ENCODE measurements at places on chromosomes 2 and 18.

DNA sequence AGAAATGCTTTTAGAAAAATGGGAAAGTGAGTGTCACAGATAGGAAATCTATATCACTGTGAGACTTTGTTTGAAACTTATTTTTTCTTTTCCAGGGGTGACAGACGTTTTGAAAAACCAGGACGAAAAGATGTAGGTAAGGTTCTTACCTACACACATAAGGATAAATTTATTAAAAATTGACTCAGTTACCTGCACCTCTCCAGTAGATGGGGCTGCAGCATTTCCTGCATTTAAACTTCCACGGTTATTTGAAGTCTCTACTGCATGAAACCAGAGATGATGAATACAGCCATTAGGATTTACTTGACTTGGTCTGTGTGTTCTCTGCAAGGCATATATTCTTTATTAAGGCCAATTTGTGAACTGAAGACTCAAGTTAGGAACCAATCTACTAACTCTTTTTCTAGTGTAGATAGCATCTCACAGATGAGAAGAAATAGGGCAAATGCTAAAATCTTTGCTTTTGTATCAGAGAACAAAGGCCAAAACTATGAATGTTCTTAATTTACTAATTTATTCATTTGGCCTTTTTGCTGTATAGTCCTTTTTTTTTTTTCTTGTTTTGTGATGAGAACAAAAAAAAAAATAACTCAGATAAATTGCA is 15.0 kb downstream of the KCNJ13 start:
- H3K27ac ChIP-seq, result no peak overlapping the region
- peaks cover 66% of the 10 kb centered on the region for H3K36me3 ChIP-seq
- no peaks in the 10 kb centered on the region for H3K4me1 ChIP-seq
- no peak overlapping the region for H3K4me3 ChIP-seq
- no peak for DNase-seq

GRCh38 chr2:21067125-21067524 is 23.3 kb upstream of the APOB start:
- H3K4me1 ChIP-seq, result no peaks in the 10 kb centered on the region
- no peak for DNase-seq
- no peak overlapping the region for H3K4me3 ChIP-seq
- no peak overlapping the region for H3K27ac ChIP-seq
- no peaks in the 10 kb centered on the region for H3K27me3 ChIP-seq

- H3K4me3 ChIP-seq, result no peak overlapping the region
- no peaks in the 10 kb centered on the region for H3K27me3 ChIP-seq
- no peak overlapping the region for H3K27ac ChIP-seq
- H3K4me1 ChIP-seq, result peaks cover 10% of the 10 kb centered on the region
- DNase-seq, result no peak
Observed at GRCh38 chr18:45666520-45666919, 51.2 kb downstream of the SLC14A2 start.

GRCh38 chr2:64461271-64462058 is 7.5 kb downstream of the LGALSL start:
- no peaks in the 10 kb centered on the region for H3K4me1 ChIP-seq
- H3K4me3 ChIP-seq, result no peak overlapping the region
- H3K27me3 ChIP-seq, result no peaks in the 10 kb centered on the region
- peaks cover 3% of the 10 kb centered on the region for H3K36me3 ChIP-seq

GRCh38 chr2:42721898-42722297 is 42.0 kb downstream of the OXER1 start:
- no peaks in the 10 kb centered on the region for H3K36me3 ChIP-seq
- no peaks in the 10 kb centered on the region for H3K27me3 ChIP-seq
- no peak for DNase-seq

DNA sequence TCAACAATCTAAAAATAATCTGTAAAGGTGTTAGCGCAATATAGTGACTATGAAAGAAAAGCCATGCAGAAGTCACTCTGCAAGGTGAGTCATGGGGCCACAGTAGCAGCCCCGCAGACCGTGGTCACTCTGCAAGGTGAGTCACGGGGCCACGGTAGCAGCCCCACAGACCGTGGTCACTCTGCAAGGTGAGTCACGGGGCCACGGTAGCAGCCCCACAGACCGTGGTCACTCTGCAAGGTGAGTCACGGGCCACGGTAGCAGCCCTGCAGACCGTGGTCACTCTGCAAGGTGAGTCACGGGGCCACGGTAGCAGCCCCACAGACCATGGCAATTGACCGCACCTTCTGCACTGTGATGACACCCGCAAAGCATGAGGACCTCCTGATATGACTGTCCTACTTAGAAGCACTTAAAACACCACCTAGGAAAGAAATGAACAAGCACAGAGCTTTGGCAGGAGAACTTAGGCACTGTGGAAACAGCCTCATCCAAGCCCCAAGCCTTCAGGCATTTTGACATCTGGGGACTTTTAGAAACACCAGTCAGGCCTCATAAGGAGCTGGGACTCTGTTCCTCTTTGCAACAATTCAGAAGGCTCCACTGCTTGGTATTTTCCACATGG is 70.1 kb downstream of the LDLRAD4 start:
- no peaks in the 10 kb centered on the region for H3K4me1 ChIP-seq
- no peaks in the 10 kb centered on the region for H3K36me3 ChIP-seq
- H3K4me3 ChIP-seq, result no peak overlapping the region
- H3K27ac ChIP-seq, result no peak overlapping the region
- no peak for DNase-seq
- H3K27me3 ChIP-seq, result 0 out of 2 replicates have a peak, but pooled peaks cover 5% of the 10 kb centered on the region
